AG04449 (cell line): ENCODE measurements at places on chromosomes 2 and 18.
A peak's percentile ranks its signal among the peaks of the same experiment; 100 is the strongest.

DNA sequence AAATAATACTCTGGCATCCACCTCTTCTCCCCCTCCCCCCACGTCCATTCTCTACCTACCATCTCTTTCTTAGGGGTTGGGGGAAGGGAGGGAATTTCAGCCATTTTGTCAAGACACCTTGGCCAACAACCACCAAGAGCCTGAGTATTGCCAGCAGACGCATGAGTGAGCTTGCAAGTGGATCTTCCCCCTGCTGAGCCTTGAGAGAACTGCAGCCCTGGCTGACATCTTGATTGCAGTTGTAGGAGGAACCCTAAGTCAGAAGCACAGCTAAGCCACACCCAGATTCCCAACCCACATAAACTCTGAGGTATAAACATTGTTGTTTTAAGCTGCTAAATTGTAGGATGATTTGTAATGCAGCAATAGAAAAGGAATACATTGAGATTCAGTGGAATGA lies 165.6 kb downstream of the TMEFF2 start:
- DNase-seq, result no peak

DNA sequence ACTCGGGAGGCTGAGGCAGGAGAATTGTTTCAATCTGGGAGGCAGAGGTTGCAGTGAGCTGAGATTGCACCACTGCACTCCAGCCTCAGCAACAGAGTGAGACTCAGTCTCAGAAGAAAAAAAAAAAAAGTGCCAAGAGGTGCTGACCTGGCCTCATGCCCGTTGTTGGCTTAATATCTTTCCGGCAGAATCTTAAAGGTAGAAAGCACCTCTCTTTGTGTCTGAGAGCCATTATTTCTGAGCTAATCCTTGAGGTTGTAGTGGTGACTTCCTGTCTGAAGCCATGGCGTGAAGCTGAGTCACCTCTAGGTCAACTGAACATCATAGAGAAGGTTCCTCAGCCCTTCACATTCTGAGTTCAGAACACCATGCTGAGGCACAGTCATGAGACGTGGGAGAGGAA lies 60.4 kb downstream of the WDSUB1 start:
- no peak for DNase-seq

GRCh38 chr2:239533569-239534316 lies 132.9 kb upstream of the HDAC4 start:
- no peak for DNase-seq

- DNase-seq, result no peak
Observed at GRCh38 chr2:171763602-171764001, 76.3 kb downstream of the DYNC1I2 start.

- no peak for DNase-seq
Observed at GRCh38 chr18:79217979-79218604, 148.9 kb downstream of the ATP9B start.

- no peak for DNase-seq
Observed at GRCh38 chr2:122999258-122999657, 1025.8 kb upstream of the CNTNAP5 start.

GRCh38 chr18:68241881-68242280 lies 473.0 kb downstream of the TMX3 start:
- no peak for DNase-seq

DNA sequence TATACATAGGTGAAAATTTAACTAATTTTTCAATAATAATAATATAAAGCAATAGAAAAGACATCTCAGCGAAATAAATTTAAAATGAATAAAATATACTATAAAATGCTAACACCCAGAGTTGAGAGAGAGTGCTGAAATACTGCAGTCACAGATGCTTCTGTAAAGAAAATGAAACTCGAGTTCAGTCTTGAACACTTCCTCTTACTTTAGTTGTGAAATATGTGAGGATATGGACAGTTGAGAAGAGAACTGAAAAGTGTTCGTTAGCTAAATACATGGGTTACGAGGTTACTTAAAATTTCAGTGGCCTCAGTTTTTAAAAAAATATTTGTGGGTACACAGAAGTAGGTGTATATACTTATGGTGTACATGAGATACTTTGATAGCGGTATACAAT lies 106.8 kb downstream of the DNAH7 start:
- no peak for DNase-seq

DNA sequence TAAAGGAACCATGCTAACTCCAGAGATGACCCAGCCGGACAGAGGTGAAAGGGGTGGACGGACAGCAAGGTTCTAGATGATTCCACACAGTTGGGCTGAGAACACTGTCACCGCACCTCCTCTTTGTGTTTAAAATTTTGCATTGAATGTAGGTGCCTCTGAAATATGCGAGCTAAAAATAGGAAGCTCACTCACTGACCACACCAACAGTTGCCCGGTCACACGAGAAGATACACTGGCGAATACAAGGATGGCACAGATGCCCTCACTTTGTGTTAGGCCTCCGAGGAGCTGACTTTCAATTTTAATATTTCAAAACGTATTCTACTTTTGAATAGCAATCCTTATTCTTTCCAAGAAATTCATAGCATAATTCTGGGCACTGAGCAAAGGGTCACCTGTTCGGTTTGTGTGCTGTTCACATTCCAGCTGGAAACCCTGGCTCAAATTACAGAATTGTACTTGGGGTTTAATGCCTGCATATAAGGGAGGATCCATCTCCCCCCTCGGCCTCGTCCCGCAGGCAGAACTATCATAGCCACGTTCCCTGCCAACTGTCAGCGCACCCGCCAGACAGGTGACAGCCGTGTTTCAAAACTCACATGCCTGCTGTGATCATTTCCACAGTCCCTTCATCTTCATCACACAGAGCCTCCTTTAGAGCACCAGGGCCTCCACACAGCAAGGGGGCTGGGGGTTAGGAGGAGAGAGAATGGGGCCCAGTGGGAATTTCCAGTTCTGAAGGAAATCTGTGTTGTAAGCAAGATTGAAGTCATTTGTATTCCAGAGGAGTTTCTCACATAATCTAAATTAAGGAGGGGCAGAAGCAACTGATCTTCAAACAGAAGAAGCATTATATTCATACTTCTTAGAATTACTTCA lies 48.2 kb downstream of the ADI1 start:
- DNase-seq, result no peak

GRCh38 chr18:39596891-39597290 lies 2031.3 kb upstream of the CELF4 start:
- no peak for DNase-seq

- no peak for DNase-seq
Observed at GRCh38 chr2:119723186-119723585, 36.5 kb upstream of the PTPN4 start.

DNA sequence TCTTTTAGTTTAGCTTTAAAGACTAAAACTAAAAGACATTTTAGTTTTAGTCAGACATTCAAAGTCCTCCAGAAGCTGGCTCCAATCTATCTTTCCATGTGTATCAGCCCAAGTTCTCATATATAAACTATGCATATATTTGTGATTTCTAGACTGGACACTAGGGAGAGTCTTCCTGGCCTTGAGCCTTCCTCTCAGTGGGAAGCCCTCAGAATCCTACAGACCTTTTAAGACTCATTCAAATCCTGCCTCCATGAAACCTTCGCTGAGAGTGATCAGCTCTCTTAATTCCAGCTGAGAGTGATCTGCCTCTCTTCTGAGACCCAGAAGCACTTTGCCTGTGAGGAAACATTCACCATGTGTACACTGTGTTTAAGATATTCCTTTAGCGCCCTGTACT lies 452.7 kb downstream of the TGIF1 start:
- DNase-seq, result no peak

DNA sequence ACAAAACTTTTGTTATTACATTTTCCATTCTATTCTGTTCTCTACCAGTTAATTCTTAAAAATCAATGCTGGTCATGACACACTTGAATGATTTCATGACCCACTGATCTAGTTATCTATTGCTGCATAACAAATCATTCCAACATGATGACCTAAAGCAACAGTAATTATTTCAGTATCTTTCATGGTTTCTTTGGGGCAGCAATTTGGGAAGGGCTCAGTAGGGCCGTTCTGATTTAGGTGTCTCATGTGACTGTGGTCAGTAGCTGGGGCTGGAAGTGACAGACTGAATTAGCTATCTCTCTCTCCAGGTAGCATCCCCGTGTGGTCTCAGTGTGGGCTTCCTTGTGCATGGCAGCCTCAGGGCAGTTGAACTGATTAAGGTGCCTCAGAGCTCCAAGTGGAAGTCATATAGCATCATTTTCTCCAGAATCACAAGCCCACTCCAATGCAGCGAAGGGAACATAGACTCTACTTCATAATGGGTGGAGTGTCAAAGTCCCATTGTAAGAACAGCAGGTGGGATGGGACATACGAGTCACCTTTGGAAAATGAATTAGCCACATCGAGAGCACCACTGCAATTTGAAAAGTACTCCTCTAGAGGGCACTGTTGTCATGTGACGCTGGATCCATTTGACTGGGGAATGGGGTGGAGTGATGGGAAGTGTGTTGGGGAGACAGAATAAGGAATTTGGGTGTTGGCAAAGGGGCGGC lies 39.1 kb upstream of the FAM136A start:
- no peak for DNase-seq

GRCh38 chr2:219783359-219783975 lies 156.0 kb downstream of the SLC4A3 start:
- DNase-seq, result no peak

DNA sequence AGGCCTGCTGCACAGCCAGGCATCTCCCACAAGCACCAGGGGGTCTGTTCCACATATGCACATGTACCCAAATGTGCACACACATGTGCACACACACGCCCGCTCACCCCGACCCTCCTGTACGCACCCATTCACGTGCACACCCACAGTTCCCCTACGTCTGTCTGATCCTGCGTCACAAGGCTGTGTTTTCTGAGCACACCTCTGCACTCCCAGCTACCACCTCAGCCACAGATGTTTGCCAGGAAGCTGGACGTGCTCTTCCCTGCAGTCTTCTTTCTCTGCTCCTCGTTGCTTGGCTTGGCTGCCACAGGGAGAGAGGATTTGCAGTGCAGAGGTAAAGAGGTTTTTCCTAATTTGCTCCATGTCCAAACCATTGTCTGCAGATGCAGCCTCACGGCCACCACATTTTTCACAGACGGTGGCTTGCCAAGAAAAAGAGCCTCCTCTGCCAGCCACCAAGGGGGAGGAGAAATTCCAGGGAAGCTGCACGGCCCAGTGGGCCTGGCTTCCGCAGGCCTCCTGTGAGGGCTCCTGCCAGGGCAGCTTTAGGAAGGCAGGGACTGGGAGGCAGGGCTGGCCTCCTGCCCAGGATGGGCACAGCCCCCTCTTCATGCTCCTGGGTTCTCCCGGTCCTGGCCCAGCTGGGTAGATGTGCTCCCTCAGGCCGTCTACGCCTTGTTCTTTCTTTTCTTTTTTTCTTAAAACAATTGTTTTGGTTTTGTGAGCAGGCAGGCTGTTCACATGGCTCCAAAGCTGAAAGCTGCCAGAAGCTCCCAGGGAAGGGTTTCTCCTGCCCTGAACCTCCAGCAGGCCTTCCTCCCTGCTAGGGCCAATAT lies 29.3 kb upstream of the HS6ST1 start:
- no peak for DNase-seq

DNA sequence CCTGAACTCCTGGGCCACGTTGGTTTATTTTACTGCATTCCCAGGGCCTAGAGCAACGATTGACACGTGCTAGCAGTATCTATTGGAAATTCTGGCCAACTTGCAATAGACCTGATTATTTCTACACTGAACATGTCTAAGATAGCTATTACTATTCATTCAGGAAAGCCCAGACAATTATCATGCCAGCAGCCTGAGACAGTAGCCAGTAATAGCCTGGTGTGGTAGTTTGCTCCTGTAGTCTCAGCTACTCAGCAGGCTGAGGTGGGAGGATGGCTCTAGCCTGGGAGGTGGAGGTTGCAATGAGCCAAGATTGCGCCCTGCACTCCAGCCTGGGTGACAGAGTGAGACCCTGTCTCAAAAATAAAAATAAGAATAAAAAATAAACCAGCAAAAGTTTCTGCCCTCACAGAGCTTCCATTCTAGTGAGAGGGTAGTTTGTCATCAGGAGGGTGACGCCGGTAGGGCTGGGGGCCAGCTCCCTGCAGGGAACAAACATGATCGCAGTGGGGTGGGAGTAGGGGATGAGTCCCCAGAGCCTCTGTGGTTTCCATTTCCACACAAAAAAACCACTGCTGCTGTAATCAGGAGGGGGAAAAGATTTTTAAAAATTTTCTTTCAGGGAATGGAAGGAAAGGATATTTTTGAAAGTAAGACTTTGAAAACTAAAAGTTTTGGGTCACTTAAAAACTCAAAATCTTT lies 4.3 kb downstream of the CASP8 start:
- DNase-seq, result no peak

GRCh38 chr2:43165378-43166069 lies 60.9 kb downstream of the ZFP36L2 start:
- DNase-seq, result no peak

GRCh38 chr18:23148382-23148781 lies 13.1 kb downstream of the CABLES1 start:
- no peak for DNase-seq

- no peak for DNase-seq
Observed at GRCh38 chr2:119010336-119010735, 68.3 kb downstream of the MARCO start.

DNA sequence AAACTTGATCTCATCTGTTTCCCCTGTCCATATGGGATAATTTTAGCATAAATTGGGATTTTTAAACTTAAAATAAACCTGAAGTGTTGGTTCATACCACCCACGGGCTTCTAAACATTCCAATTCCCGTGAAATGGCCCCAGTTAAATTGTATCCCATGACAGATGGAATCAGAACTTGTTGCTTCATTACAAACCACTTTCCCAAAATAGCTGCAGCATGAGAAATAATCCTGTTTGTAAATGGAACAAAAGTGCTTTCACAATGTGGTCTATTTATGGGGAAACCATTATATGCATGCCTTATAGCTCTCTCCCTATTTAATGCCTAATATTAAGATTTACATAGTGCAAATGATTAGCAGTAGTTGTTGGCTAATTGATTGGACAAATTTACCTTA lies 15.9 kb downstream of the SCG2 start:
- DNase-seq, result peak; percentile 80

DNA sequence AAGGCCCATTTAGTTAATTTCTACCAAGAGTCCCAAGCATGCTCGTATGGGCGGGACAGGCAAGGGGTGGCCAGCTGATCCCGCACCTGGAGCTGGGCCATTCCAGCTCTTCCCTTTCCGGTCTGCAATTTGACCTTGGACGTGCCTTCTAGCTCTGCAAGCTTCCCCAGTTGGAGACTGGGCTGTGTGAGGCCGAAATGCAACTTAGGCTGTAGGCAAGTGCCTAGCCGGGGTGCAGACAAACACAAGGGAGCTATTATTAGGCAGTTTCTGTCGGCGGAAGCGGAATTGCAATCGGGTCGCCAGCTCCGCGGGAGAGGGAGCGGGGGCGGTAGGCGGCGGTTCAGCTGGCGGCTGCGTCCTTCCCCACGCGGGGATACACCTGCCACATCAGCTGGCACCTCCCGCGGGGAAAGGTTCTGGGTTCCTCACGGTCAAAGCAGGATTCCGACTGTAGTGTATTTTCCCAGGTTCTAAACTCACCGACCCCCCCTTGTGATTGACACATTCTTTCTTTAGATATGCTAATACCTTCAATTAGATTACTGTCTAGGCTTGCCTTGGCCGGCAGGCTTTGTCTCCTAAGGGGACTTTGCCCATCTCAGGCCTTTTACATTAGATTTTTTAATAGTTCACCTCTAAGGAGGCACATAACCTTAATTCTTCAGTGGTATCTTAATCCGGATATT lies 17.1 kb upstream of the ZNF532 start:
- DNase-seq, result no peak
